Stimulated activated CD8-positive, alpha-beta memory T cell treated with anti-CD3 and anti-CD28 coated beads, Interleukin-12 subunit alpha, Interleukin-12 subunit beta, amount 100 ng/mL, for 4 hours (primary cell): ENCODE measurements at places on chromosomes 4 and X.

GRCh38 chr4:106264331-106264728 is 51.7 kb downstream of the TBCK start:
- no peak for DNase-seq

GRCh38 chr4:77631276-77631675 is 25.7 kb downstream of the CXCL13 start:
- DNase-seq: no peak

- DNase-seq: no peak
Observed at GRCh38 chrX:125404667-125405160, 85.0 kb downstream of the TEX13C start.

DNA sequence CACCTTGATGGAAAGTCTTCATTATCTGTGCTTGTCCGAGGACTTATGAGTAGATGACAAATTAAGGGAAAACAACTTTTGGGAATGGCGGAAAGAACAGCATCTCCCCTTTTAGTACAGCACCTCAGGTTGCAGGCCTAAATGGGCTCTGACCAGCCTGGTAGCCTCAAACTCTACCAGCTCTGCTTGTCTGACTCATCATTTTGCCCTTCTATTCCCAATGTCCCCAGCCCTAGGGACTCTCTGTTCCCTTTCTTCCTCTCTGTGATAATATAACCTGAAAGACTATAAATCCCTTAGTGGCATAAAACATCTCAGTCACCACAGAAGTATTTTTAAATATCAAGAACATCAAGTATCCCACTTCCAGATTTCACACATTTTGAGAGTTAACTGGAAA is 121.9 kb downstream of the THOC2 start:
- no peak for DNase-seq

DNA sequence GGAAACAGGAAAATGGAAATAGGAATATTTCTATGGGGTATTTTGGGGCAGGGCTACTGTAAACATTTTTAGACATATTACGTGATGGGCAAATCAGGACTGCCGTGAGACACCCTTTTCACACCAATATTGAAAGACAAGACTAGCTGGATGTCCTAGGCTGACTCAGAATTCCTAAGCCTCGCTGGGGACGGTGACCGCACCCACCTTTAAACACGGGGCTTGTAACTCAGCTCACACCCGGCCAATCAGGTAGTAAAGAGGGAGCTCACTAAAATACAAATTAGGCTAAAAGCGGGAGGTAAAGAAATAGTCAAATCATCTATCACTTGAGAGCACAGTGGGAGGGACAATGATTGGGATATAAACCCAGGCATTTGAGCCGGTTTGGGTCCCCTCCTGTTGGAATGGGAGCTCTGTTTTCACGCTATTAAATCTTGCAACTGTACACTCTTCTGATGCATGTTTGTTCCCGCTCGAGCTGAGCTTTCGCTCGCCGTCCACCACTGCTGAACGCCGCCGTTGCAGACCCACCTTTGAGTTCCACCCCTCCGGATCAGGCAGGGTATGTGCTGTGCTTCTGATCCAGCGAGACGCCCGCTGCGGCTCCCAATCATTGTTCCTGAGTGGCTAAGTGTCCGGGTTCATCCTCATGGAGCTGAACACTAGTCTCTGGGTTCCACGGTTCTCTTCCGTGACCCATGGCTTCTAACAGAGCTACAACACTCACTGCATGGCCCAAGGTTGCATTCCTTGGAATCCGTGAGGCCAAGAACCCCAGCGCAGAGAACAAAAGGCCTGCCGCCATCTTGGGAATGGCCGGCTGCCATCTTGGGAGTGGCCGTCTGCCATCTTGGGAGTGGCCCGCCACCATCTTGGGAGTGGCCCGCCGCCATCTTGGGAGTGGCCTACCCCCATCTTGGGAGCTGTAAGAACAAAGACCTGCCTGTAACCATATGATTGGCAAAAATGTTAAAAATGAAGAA is 152.6 kb downstream of the CRLF2 start:
- no peak for DNase-seq

- no peak for DNase-seq
Observed at GRCh38 chr4:113322736-113323135, 273.3 kb downstream of the ANK2 start.

GRCh38 chrX:155889328-155889727 is 8.2 kb downstream of the VAMP7 start:
- DNase-seq: no peak

DNA sequence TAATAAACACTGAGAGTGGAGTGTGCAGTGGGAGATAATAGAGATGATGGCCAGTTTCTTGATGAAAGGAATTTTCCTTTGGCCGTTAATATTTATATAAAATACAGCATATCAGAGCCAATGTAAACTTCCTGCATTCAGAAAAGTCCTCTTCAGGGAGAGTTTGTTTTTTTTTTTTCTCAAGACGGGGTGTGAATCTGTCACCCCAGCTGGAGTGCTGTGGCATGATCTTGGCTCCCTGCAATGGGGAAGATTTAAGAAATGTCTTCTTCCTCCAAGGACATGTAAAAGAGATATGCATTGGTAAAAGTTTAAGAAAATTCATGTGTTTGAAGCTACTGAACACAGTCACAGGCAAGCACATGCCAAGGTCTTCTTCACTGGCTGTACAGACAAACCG is 25.4 kb upstream of the TBC1D9 start:
- no peak for DNase-seq

GRCh38 chrX:84721416-84721815 is 219.2 kb upstream of the HDX start:
- DNase-seq: no peak
